ENCODE measurements at places on chromosomes 1 and 21. TPM values are rescaled to one million over a fixed set of nuclear protein-coding genes. Genes with fewer than 3 reads are reported as not detected.

F5 gene
- total RNA-seq: not detected

EDN2 gene
- not detected for total RNA-seq

KPRP gene
- total RNA-seq: not detected

CFAP74 gene
- total RNA-seq: not detected

CDK18 gene
- total RNA-seq: 1.7 TPM

TNFAIP8L2 gene
- not detected for total RNA-seq

LAMB3 gene
- 0.54 TPM for total RNA-seq

KRTAP11-1 gene
- total RNA-seq: not detected

TTC22 gene
- not detected for total RNA-seq

CEP104 gene
- 102 TPM for total RNA-seq

GREM2 gene
- total RNA-seq: 3.7 TPM

CELA2B gene
- not detected for total RNA-seq

LAMTOR2 gene
- total RNA-seq: 47.0 TPM

LCA5L gene
- not detected for total RNA-seq

ADGRB2 gene
- total RNA-seq: 15.8 TPM

VAMP3 gene
- total RNA-seq: 21.3 TPM

NPR1 gene
- not detected for total RNA-seq

MFAP2 gene
- total RNA-seq: 2.1 TPM

ABCG1 gene
- 31.9 TPM for total RNA-seq

ZBTB8OS gene
- 63.4 TPM for total RNA-seq

THEM5 gene
- total RNA-seq: not detected

IQCC gene
- 2.7 TPM for total RNA-seq

CCDC17 gene
- total RNA-seq: 3.8 TPM

Measured in glutamatergic neuron (in vitro differentiated cells).